ENCODE measurements at places on chromosomes 6 and 20.

DNA sequence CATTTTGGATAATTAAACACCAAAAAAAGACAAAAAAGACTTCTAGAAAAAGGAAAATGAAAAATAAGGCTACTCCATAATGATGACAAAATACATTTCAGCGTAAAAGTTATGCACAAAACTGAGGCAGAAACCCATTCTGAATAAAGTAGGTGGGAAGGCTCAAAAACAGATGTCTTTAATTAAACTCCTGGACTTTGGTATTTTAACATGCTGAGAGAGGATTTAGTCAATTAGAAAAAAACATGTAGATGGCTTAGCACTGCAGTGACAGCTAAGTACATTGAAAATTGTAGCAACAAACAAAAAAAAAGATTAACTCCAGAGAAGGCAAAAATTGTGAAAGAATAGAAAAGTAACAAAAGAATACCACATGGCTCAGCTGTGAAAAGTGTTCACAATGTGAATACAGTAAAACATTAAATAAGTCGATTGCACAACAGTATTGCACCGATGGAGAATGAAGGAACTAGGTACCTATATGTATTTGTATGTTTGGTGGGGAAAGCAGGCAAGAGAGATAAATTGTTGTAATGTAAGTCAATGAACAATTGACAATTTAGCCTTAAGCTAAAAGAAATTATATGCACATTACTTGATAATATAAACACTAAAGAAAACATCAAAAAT, 59.5 kb downstream of the TBC1D32 start:
- no peak for DNase-seq

DNA sequence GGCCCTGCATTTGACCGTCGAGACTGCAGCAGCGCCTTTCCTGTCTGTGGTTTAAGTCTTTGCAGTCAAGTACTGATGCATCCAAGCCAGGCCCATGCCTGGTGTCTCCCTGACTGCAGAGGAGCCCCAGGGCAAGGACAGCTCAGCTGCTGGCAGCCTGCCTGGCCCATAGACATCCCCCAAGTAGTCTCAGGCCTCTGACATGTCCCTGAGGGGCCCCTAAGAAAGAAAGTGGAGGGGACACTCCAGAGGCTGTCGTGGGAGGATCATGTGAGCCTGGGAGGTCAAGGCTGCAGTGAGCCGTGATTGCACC, 18.0 kb downstream of the HRH3 start:
- no peak for DNase-seq

DNA sequence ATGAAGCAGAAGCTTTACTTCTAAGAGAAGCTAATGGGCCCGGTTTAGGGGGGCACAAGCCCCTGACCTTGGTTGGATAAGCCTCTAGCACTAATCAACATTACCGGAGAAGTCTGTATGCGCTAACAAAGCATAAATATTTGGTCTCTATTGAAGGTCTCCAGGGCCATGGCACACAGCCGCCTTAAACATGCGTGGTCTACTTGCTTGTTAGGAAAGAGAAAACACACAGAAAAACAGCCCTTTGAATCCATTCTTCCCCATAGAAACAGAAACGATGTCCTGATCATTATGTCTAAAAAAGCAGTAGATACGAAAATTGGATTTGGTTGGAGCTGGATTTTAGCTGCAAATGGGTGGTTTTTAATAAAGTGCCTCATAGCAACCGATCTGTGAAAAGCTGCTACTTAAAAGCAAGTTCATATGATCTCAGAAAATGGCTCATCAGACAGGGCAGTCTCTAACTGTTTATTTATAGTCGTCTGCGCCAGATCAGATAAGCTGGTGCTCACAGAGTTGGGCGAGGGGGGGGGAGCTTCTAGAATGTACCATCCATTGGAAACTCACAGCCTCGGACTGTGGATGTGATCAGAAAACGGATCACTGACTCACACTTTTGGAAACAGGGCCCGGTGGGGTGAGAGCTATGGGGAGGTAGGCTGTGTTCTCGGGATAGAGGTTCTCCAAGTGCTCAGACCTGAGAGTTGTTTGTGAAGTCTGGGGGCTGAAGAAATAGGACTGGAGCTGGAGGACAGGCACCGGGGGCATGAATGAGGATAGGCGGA, 35.3 kb upstream of the APCDD1L start:
- DNase-seq = no peak

GRCh38 chr20:61841551-61841950, 224.1 kb downstream of the TAF4 start:
- DNase-seq = no peak

DNA sequence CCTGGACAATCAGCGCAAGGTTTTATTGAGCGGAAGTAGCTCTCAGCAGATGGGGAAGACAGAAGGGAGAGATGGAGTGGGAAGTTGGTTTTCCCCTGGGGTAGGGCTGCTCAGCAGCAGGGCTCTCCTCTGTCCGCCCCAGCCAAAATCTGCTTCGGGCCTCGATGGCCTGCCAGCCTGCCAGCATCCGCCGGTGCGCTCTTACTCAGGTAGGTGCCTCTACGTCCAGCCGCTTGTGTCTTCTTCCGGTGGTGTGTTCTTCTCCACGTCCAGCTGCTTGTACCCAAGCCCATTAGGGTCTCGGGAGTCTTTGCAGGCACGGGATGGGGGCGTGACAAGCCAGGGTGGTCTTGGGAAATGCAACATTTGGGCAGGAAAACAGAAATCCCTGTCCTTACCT, 1340.0 kb upstream of the MAP3K7 start:
- no peak for DNase-seq

GRCh38 chr6:139008117-139008516, 20.1 kb upstream of the REPS1 start:
- DNase-seq = peak; percentile 46

DNA sequence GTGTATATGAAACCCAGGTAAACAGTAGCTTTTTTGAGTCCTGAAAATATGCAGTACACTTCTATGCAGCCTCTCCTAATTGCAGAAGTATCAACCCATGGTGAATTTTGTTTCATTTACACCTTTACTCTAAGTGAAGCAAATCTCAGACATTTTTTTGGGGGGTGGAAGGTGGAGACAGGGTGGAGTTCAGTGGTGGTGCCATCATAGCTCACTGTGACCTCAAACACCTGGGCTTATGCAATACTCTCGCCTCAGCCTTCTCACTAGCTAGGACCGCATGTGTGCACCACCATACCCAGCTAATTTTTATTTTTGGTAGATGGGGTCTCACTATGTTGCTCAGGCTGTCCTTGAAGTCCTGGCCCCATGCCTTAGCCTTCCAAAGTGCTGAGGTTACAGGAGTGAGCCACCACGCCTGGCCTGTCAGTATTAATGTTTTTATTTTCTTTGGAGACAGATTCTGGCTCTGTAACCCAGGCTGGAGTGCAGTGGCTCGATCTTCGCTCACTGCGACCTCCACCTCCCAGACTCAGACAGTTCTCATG, 80.3 kb downstream of the JARID2 start:
- DNase-seq = no peak

DNA sequence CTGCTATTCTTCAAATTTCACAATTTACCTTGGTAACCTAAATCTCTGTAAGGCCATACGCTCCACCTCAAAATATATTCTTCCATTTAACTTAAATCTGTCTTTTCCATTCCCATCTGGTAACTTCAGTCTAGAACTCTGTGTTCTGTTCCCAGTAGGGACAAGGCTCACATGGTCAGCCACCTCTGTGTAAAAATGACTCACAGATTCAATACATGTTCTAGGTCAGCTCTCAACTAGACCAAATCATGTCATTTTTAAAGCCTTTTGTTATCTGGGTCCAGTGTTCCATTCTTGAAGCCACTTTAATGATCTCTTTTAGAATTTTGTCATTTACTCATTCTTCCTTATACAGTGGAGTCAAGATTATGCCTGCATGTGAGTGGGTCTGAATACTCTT, 315.6 kb upstream of the CITED2 start:
- DNase-seq = no peak

DNA sequence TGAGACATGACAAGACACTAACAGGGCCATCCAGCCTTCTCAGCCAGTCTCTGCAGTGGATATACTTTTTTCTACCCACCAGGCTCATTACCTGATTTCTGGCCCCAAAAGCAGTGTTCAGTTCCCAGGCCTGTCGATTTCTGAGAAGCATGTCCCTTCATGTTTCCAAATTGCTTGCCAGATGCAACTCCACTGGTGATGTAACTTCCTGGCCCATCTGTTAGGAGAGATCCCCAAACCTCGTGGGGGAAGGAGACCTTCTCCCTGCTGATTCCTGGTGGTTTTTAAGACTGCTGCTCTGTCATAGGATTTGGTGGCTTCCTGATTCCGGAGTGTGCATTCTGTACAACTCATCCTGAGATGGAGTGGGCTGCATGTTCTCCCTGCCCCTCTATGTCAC, 31.6 kb upstream of the MRPS10 start:
- no peak for DNase-seq

GRCh38 chr6:3319610-3320200, 61.0 kb downstream of the PSMG4 start:
- DNase-seq = no peak

DNA sequence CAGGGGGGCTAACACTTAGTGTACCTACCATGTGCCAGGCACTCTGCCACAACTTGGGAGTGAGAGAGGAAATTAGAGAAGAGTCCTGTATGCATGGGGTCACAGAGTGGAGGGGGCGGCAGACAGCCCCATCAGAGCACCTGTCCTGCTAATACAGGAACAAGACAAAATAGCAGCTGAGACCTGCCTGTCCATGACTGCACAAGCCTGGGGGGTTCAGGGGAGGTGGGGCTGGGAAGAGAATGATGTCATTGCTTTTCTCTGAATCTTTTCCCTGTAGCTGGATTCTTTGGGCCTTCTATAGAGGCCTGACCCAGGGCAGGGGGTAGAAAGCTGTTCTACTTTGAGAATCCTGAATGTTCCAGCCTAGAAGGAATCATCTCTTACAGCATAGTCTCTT, 37.4 kb downstream of the FOXP4 start:
- no peak for DNase-seq

GRCh38 chr6:7276199-7276524, 36.8 kb downstream of the SSR1 start:
- DNase-seq = no peak

DNA sequence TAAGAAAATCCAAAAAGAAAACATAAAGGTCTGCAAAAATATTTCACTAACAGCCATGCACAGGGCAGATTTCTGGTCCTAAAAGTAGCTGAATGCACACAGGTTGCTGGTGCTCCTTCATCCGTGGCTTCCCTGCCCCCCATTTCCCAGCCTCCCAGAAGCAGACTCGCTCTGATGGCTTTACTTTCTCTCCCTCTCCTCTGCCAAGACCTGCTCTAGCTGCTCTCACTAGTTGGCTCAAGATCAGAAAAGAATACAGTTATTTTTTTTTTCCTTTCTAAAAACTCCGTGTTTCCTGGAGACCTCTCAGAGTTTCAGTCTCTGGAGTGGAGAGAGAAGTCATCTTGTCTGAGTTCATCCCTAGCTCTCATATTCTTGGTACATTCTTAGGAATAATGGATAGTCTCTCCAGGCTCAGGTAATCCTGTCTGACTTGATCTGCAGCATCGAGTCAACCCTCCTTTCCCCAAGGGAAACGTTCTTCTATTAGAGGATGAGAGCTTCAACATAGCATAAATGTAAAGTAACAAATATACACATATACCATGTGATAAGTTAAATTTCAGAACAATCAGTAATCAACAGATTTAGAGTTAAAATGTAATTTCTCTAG, 214.2 kb downstream of the TBC1D7 start:
- peak; percentile 9 for DNase-seq

DNA sequence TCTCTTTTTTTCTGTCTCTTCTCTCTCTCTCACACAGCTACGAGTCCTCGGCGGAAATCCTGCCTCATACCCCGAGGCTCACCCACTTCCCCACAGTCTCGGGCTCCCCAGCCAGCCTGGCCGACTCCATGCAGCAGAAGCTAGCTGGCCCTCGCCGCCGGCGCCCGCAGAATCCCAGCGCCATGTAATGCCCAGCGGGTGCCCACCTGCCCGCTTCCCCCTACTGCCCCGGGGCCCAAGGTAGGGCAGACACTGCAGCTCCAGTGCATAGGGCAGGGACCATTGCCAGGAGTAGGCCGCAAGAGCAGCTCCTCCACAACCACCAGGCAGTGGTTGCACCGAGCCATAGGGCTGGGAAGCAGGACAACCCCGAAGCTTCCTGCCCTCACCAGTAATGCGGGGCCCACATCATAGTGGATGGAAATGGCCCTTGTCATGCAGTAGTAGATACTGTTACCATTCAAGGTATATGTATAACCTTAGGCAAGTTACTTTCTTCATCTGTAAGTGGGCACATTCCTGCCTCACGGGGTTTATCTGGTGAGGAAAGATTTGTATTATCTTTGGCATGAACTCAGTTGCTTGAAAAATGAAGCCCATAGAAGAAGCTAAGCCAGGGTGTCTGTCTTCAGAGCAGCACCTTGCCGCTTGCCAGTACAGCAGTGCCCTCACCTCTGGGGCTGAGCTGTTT, 36.9 kb upstream of the ID1 start:
- DNase-seq = no peak

DNA sequence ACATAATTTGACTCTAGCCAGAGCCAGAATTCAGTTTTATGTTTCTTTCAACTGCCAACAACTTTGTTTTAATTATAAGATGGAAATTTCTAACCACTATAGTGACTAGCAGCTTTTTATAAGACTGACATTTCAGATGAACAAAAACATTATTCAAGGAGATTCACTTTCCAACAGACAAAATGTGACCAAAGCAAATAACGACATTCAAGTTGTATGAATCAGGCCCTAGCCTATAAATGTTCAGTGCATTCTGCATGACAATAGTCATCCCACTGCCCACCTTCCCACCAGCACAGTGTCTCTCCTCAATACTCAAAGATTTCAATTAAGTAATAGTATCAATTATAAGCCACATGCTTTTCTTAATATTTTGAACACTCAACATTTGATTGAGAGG, 200.7 kb downstream of the KHDC1L start:
- DNase-seq = no peak

- DNase-seq = peak; percentile 73
Measured at GRCh38 chr6:162907876-162908481, 180.2 kb downstream of the PACRG start.
